A549 treated with dexamethasone at 1 μM for 4 hours (cell line): ENCODE measurements at places on chromosomes 2 and 18. TPM values are rescaled to one million over a fixed set of nuclear protein-coding genes. Genes with fewer than 3 reads are reported as not detected.

Gene TRIP12
- total RNA-seq = 88.3 to 136 TPM (median 117 TPM) in 5 replicates

Gene ANKRD30B
- not detected in 5 replicates for total RNA-seq

Gene TMEM169
- 0.33 to 0.58 TPM (median 0.43 TPM) in 5 replicates for total RNA-seq

Gene CRYGC
- not detected in 5 replicates for total RNA-seq

Gene FAHD2A
- 25.4 to 30.0 TPM (median 28.9 TPM) in 5 replicates for total RNA-seq

Gene PLEKHH2
- 1.3 to 3.1 TPM (median 2.2 TPM) in 5 replicates for total RNA-seq

Gene FSHR
- total RNA-seq = not detected in 5 replicates

Gene HTR2B
- 0.04 TPM in 1 of 5 replicates, not detected in the others for total RNA-seq

Gene DSC3
- 1.4 to 2.0 TPM (median 1.7 TPM) in 5 replicates for total RNA-seq

Gene KCNE4
- 0.32 to 0.90 TPM (median 0.46 TPM) in 5 replicates for total RNA-seq

Gene CFC1
- 0.07 to 0.08 TPM in 2 of 5 replicates, not detected in the others for total RNA-seq

Gene BOK
- 27.5 to 36.8 TPM (median 32.0 TPM) in 5 replicates for total RNA-seq
